DMS79 treated with DMSO at 0.1 percent for 48 hours (cell line): ENCODE measurements at places on chromosomes 1 and 21.

- DNase-seq = no peak
Measured at GRCh38 chr1:80066060-80066459, 1059.5 kb upstream of the ADGRL4 start.

DNA sequence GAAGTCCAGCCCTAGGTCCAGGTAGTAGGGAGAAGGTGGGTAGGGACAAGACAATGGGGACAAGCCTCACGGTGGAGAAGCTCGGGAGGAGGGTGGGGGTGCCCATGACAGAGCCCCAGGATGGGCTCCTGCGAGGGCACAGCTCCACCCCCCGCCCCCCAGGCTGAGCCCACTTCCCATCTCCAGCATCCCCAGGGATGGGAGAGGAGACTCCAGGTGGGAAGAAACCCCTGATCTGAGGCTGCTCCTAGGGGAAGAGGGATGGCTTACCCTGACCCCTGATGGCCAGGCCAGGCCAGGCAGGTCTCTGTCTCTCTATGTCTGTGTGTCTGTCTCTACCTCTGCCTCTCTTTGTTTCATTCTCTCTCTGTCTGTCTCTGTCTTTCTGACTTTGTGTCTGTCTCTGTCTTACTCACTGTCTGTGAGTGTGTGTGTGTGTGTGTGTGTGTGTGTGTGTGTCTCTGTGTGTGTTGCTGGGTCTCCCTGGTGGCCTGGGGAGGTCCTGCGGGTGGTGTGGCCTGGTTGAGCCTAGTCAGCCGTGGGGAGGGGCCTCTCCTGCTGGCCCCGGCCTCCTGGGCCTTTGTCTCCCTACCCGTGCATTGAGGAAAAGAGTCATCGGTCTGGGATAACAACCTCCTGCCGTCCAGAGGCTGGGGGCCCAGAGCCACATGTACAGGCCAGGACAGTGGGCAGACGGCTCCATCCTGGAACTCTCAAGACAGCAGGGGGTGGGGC, 45.7 kb downstream of the WNT9A start:
- no peak for DNase-seq

- DNase-seq = no peak
Measured at GRCh38 chr1:41963636-41964035, 44.9 kb upstream of the HIVEP3 start.

DNA sequence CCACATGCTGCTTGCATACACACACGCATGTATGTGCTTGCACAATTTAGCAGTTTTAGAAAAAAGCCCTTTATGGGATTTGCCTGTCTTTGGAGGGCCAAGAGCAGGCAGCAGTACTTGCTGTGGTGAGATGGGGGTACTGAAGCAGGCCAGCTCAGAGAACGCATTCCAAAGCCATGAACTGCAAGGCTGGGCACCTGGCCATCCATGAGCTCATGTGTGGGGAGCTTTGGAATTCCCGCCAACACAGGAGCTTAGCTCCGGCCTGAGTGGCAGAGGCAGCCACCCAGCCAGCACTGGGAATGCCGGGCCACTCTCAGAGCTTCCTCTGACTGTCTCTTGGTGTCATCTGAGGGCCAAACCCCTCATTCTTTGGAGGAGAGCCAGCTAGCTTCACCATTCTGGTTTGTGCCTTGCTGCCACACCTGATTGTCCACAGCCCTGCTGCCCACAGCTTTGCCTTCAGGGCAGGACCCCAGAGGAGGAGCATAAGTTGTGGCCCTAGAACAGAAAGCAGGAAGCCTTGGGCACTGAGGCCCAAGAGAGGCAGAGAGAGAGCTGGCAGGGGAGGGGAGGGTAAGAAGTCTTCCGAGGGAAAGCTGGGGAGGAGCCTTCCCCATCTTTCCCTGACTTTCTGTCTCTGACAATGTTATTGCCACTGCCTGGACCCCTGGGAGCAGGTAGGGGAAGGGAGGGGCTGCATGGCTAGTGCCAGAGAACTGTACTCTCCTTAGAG, 92.1 kb upstream of the POU3F1 start:
- DNase-seq = peak; percentile 90

DNA sequence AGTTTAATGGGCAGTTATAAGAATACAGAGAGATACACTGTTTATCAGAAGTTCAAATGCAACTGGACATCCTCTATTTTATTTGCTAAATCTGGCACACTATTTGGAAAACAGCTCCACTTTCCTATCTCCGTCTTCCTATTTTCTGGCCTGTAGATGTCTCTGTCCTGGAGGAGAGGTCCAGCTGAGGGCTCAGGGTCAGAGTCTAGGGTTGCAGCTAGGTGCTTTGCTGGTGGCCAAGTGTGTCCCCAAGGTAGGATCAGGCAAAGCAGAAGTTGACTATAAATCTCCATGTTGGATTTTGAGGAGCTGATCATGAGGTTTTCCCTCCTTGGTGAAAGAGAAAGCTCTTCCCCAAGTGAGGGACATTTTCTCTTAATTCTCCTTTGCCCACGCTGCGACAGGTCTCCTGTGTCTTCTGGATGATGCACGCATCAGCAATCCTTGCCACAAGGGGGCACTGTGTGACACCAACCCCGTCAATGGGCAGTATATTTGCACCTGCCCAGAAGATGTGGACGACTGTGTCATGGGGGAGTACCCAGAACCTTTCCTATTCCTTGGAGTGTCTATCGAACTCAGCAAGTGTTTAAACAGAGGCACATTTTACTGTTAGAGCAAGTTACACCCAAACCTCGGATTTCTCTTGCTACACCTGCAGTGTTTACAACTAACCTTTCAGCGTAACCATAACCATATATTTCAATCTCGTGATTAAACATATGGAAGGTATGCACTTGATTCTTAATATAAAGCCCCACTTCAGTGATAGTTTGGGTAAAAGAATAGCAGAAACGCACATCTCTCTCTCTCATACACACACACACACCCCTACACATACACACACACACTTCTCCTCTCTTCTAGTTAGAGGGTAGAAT, 10.2 kb downstream of the ADAM30 start:
- DNase-seq = no peak

DNA sequence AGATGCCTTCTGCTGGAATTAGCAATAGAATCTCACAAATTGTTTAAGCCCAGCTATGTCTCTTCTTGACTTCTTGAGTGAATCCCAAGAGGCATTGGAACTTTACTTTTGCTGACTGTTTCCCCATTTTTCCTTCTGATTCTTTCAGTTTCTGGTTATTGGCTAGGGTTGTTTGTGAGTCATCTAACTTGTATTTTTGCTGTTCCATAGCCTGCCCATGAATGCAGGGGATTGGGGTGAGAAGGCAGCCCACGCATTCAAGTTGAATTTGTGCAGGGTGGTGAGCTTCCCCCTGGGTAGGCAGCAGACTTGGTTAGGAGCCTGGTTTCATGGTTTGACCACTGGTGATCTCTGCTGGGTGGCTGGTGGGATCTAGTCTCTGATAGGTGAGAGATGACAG, 10.4 kb upstream of the KLF17 start:
- no peak for DNase-seq

- no peak for DNase-seq
Measured at GRCh38 chr1:104082221-104082620, 332.5 kb downstream of the AMY1C start.

GRCh38 chr1:50095716-50096115, 13.0 kb upstream of the ELAVL4 start:
- no peak for DNase-seq

GRCh38 chr1:11697188-11697892, 5.8 kb downstream of the DRAXIN start:
- no peak for DNase-seq

DNA sequence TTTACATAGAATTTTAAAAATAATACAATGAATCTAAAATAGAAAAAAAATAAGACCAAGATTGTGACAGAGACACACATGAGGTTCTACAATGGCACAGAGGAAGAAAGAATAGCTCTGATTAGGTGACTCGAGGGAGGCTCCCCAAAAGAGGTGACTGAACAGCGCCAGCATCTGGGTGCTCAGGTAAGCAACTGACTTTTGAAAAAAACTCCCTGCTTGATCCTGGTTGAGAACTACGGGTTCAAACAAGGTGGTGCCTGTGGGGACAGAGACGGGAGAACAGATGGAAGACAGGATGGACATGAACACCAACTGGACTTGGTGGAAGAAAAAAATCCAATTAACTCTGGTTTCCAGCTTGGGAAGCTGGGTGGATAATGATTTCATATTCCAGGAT, 22.5 kb downstream of the BATF3 start:
- DNase-seq = no peak

- DNase-seq = no peak
Measured at GRCh38 chr1:226644541-226645176, 94.4 kb downstream of the ITPKB start.

DNA sequence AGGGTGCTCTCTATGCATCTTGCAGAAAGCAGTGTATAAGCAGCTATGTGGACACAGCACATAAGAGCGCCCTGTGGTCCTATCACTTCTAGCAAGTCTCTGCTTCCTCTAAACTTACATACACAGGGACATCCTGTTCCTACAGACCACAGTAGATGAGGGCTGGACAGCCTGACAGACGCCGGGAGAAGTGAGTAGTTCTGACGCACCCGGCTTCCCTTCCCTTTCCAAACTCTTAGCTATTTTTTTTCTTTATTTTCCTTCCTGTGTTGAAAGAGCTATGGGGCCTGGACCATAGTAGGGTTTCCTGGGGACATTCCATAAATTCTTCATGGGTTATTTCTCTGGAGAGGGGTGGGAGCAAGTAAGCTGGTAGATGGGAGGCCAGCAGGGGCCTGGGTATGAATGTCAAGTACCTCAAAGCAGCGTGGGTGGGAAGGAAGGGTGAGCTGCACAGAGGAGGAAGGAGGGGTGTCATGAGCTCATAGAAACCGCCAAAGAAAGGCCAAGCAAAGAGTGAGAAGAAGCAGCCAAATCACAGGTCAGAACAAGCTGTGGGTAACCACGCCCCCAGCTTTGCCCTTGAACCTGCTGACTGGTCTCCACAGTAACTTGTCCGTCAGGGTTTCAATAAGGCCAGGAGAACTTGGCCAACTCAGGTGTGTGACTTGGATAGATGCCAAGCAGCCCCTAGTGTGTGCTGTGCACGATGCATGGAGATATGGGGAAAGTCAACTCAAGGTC, 36.6 kb downstream of the PLXNA2 start:
- DNase-seq = peak; percentile 78

GRCh38 chr1:204871405-204872037, 859 bp downstream of the NFASC start:
- DNase-seq = no peak

- no peak for DNase-seq
Measured at GRCh38 chr1:230226007-230226800, 159.2 kb downstream of the GALNT2 start.

DNA sequence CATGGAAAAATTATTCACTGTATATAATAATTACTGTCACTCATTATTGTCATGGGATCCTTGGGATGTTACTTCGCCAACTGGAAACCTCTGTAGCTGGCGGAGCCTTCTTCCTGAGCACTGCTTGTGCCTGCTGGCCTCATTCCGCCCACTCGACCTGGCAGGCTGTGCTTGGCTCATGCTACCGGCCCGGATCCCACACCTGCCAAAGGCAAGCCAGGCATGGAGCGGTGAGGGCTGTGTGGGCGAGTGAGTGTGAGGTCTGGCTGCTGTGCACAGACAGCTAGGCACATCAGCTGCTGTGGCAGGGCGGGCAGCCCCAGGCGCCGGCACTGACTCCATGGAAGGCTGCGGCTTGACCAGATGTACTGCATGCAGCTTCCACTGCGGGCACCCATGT, 78.4 kb downstream of the DISP1 start:
- DNase-seq = no peak

- peak; percentile 20 for DNase-seq
Measured at GRCh38 chr1:178094739-178095645, 1.1 kb downstream of the RASAL2 start.

GRCh38 chr21:44389335-44389734, 35.9 kb downstream of the TRPM2 start:
- no peak for DNase-seq

DNA sequence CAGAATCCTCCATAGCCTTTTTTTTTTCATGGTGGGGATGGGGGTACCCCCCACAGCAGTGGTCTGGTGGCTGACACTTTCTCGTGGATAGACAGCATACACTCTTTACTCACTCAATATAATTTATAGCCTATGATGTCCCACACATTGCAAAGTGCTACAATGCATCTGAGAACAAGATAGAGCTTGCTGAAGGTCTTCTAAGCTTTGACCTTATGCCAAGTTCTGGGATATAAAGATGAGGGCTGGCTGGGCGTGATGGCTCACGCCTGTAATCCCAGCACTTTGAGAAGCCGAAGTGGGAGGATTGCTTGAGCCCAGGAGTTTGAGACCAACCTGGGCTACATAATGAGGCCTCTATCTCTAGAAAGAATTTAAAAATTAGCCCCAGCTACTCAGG, 78.0 kb downstream of the MPZL1 start:
- no peak for DNase-seq

DNA sequence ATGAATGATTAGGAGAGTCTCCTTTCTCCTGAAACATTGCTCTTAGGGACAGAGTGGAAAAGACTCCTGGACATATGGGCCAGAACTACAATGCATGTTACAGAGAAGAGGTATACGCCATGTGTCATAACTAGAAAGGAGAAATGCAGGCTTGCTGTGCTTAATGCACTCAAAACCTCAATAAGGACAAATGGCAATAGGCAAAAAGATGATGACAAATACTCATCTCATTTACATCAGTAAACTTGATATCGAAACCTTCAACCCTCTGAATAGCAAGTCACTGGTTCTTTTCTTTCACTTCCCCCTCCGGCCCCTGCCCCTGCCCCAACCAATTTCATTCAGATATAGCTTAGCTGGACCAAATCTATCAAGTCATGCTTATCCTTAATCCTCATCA, 1.9 kb upstream of the GPR88 start:
- DNase-seq = no peak

DNA sequence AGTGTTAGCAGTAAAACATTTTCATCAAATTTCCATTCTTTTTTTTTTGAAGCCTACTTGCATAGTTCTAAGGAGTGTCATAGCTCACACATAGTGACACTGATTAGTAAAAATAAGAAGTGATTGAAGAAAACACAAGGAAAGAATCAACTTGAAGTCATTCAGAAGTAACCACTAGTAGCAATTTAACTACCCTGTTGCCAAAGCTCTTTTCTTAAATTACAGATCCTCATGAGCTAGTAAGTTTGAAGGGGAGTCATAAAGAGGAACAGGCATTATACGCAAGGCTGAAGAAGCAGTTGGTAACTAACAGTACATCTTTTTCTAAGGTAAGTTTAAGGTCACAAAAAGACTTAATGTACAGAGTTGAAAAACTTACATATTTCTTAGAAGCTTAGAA, 332.2 kb downstream of the CHRM3 start:
- DNase-seq = no peak

- DNase-seq = no peak
Measured at GRCh38 chr1:221648201-221648600, 93.7 kb downstream of the DUSP10 start.

GRCh38 chr1:51636764-51637522, 20.1 kb downstream of the OSBPL9 start:
- no peak for DNase-seq

DNA sequence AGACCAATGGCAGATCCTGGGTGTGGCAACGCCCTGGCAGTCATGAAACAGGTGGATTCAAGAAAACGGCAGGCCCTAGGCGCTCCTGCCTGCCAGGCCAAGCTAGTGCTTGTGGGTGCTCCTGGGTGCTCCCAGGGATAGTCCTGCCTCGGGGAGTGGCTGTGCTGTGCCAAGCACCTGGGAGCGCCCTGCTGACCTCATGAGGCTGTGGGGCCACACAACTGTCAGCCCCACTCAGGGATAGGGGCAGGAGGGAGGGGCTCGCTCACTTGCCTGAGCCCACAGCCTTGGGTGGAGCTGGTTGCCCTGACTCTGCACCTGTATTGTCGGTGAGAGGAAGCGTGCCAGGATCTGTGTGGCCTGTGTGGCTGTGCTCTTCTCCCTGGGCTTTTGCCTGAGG, 9.4 kb downstream of the SNAP47 start:
- peak; percentile 24 for DNase-seq
